ENCODE measurements at places on chromosomes 7 and 10.
A peak's percentile ranks its signal among the peaks of the same experiment; 100 is the strongest.

- no peak for DNase-seq
Measured at GRCh38 chr7:17488829-17489228, 190.4 kb downstream of the AHR start.

GRCh38 chr7:114922652-114923402 is 933 bp downstream of the MDFIC start:
- DNase-seq, result no peak

DNA sequence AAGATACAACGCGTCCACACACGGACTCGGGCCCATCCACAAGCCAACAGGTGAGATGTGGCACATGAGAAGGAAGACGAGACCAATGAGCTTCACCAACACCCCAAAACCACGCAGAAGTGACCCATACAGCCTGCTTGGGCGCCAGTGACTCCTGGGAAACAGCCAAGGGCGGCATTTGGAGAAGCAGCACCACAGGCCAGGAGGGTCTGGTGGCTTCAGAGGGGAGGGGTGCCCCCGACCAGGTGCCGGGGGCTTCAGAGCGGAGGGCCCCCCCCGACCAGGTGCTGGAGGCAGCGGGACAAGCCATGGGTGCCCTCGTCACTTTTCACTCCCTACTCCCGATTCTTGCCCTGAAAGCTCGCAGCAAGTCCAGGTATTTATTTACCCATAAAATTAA is 140.1 kb downstream of the DIP2C start:
- DNase-seq, result no peak

GRCh38 chr10:112184052-112184371 is 447 bp upstream of the GPAM start:
- DNase-seq, result no peak

DNA sequence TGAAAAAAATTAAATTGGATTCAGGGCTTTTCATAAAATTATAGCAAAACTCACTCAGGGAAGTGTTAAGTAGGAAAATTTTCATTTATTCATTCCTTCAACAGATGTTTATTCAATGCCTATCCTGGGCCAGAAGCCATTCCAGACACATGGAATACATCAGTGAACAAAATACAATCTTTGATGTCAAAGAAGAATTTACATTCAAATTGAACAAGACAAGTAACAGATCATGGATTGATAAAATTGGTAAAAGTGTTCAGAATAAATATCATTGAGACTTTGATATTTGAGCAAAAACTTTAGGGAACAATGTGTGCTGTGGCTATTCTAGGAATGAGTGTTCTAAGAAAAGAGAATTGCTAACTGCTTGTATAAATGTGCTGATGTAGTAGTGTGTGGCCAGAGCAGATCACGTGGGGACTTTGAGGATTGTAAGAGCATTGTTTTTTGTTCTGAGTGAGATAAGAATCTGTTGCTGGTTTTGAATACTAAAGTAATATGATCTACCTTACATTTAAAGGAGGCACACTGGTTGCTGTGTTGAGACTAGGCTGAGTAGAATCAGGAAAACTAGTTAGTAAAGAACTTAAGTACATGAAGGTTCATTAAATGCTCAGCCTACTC is 957.2 kb downstream of the PCDH15 start:
- DNase-seq, result no peak

DNA sequence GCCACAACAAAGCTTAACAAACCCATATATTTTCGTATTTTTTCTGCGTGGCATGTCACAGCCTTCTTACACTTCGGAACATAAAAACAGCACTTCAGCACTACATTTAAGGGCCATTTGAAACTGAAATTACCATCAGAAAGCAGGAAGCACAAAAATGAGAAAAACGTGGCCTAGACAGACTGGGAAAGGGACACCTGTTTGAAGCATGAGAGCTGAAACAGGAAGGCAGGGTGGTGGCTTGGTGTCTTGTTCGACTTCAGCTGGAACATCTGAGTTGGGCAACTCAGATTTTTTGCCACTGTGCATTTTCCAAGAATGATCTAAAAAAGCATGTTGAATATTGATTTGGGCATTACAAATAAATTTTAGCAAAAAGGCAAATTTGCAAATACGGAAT is 243.2 kb downstream of the ELMO1 start:
- DNase-seq, result no peak

- DNase-seq, result peak; percentile 68
Measured at GRCh38 chr7:73978661-73979563, 49.1 kb upstream of the ELN start.

- no peak for DNase-seq
Measured at GRCh38 chr10:25048450-25048849, 32.0 kb downstream of the THNSL1 start.

DNA sequence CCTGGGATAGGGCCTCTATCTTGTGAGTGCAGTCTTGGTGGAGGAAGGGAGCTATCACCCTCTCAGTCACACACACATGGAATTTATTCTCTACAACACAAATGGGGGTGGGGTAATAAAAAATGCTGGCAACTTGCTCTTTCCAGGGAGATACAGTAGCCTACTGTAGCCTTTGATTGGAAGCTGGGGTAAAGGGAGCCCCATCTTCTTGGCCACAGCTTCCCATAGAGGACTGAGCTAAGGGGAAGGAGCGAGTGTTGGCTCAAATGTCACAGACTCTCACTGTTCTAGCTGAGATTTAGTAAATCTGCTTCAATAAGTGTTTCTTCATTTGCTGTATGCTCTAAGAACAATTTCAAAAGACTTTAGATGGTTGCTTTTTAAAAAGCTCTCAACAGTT is 222.2 kb upstream of the CXCL12 start:
- DNase-seq, result no peak

- no peak for DNase-seq
Measured at GRCh38 chr7:44382459-44383265, 57.3 kb upstream of the CAMK2B start.

DNA sequence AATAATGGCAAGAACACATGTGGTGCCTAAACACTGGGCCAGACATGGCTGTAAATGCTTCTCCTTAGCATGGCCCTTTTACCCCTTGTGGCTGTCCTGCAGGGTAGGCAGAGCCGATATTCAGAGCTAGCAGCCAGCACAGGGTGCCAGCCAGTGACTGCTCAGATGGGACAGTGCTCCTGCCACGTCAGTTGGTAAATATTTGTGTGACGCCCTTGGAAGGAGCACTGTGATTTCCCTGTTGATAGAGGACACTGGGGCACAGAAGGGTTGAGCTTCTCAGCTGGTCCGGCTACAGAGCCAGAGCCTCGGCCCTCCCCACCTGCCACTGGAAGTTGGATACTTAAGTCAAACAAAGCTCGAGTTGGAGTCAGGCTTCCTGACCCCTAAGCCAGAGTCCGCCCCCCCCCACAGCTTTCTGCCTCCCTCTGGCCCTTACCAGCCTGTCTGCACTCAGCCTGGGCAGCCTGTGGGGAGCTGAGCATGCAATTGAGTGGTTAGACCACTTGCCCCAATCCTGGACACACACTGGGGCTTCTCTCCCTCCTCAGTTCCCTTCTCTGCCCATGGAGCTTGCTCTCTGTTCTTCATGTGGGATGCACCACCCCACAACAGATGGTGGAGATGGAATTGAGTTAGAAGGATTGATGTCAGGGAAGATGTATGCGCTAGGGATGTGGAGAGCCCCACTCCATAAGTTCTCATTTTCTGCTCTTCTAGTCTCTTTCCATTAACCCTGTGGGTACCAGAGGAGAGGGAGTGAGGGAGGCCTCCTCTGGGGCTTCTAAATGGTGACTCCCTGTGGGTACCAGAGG is 350.8 kb downstream of the PLXNA4 start:
- DNase-seq, result no peak

DNA sequence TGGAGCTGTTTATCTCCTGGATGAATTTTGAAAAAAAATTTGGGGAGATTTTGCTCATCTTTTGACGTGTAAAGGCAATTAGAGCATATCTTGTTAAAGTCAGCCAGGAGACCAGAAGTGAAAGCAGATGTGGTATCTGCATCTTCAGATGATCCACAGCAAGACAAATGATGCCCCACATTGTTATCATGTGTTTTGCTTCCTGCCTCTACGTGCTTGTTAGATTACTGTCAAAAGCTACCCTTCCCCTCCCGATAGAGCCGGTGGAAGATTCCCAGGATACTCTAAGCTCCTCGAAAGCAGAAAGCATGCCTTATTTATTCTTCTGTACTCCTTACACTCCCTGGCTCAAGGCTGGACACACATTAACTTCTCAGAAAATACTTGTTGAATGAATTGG is 12.9 kb downstream of the COL17A1 start:
- no peak for DNase-seq

DNA sequence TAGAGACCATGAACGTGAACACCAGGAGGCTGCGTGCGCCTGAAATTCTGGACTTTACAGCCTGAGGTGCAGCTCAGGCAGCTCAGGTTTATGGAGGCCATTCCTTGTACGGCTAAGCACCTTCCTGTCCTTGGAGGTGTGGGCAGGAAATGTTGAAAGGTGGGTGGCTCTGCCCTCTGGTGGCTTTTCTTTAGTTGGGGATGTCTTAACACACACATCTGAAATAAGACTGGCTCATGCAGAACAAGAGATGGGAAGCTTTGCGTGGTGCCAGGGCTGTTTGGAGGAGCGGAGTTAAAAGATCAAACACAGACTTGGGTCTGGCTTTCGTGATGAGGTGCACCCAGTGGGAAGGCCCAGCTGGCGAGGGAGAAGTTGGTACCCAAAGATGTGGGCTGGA is 64.1 kb downstream of the DOCK1 start:
- DNase-seq, result peak; percentile 52

DNA sequence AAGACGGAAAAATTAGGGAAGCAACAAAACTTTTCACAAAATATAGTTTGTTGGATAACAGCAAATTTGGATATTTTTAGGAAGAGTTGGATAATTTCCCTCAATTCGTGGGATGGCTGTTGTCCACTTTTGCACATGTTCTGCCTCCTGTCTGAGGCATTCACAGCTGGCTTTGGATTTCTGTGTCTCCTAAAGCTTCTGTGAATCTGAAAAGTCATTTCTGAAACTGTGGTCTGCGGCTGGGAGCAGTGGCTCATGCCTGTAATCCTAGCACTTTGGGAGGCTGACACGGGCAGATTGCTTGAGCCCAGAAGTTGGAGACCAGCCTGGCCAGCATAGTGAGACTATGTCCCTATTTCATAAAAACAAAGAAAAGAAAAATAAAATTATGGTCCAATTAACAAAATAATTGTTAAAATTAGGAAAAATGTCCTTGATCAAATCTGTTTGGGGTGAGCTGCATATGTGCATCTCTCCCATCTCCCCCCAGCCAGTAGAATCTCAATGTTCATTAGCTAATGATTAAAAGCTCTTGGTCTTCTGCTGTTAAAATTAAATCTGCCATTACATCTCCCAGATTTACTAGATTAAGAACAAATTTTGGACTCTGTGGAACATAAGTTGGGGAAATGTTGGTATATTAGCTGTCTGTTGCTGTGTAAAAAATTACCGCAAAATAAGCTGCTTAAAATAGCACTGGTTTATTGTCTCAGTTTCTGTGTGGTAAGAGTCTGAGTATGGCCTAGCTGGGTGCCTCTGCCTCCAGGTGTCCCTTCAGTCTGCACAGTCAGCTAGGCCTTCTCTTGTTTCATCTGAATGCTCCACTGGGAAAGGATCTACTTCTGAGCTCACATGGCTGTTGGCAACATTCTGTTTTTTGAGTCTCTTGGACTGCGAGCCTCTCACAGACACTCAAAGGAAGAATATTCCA is 332.0 kb upstream of the FZD1 start:
- DNase-seq, result no peak

DNA sequence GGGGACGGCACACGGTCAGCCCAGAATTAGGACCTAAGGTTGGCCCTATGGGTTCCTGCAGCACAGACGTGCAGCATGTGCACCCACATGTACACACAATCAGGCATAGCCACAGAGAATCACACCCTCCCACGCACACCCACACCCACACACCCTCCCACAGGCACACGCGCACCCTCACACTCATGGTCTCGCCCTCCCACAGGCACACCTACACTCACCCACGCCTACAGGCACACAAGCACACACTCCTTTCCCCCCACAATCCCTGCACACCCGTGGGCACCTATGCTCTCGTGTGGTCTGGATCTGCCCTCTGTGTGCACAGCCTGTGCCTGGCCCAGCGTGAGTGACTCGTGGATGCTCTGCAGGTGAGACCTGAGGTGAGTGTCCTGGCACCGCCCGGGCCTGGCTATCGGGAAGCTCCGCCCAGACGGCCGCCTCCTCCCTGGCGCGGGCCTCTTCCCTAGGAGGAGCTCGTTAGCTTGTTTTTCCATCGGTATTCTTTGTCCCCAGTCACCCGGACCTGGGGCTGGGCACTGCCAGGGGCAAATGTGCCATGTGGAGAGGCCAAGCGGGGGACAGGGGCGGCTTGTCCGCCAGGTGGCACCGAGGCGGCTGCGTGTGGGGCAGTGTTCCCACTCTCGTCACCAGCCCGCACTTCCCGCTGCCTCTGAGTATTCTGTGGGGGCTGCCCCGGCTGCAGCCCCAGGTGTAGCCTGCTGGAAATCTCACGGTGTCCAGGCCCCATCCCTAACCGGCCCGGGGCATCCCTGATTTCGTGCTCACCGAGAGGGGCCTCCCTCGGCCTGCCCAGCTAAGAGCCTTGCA is 110.2 kb upstream of the FAM20C start:
- no peak for DNase-seq

- no peak for DNase-seq
Measured at GRCh38 chr10:122487174-122487765, 25.9 kb downstream of the HTRA1 start.

- DNase-seq, result no peak
Measured at GRCh38 chr7:73967832-73968290, 60.1 kb upstream of the ELN start.

DNA sequence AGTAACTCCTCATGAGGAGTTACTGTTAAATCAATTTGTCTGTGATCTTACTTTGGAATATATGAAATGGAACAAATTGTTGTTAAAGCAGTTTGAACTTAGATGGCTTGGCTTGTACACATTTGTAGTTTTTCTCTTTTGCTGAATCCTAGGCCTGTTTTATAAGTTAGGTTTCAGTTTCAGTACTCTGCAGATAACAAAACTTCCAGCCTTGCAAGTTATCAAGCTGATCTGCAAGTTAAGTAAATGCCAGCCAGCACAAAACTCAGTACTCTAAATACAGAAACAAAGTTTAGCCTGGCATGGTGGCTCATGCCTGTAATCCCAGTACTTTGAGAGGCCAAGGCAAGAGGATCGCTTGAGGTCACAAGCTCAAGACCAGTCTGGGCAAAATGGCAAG is 25.0 kb upstream of the PAXIP1 start:
- DNase-seq, result no peak

DNA sequence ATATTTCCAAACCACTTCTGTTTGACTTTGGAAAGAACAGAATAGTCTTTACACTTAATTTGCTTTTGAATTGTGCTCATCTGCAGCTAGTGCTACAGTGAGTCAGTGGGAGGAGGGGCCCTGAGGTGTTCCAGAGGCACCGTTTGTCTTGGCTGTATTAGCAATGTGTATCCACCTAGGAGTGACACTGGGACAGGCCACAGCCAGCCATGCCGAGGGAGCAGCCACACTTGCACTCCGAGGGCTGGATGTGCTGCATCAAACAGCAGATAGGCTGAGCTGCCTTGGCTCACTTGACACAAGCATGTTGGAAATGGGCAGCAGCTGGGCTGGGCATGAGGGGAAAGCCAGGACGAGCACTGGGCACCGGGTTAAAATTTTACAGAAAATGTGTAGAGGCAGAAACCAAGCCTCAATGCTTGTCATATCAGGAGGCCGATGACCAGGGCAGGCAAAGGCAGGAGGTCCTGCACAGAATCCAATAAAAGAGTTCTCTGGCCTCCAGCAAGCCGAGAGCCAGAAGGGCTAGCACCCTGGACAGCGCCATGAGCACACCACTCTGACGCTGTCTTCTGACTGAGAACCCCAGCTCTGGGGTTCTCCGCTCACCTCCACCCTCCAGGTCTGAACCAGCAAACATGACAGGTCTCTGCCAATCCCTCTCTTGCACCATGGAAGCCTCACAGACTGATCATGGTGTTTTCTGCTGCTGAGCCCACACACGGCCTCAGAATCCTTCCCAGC is 163.3 kb downstream of the GRID1 start:
- no peak for DNase-seq
